Left cardiac atrium (tissue), 4 donors: ENCODE measurements at places on chromosomes 2 and 18.

DNA sequence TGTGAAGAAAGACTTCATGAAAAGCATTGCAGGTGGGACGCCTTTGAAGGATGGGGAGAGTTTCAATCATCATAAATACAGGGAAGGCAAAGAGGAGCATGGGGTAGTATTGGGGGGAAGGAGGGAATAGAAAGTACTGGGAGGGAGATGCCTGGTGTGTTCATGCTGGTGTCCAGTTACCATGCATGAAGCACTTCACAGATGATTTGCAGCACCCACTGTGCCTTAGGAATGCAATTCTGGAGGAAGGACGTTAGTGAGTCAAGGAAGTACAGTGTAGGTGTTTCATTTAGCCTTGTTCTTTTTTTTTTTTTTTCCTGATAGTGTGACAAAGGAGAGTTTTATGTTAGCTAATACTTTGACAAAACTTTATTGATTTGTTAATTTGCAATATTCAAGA is 36.8 kb downstream of the ADAM23 start:
- no peak for DNase-seq

DNA sequence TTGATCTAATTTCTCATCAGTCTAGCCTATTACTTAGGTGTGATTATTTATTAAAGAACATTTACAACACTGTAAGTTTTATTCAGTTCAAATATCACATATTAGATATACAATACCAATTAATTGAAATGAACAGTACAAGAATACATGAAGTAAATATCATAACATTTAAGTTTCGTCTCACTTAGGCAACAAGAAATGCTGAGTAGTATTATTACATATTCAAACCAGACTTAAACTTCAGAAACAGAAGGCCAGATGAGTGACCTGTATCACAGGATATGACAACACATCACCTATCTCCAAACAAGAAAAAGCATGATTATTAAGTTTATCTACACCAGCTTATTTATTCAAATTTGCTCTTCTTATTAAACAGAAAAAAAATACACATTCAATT is 48.9 kb downstream of the LONRF2 start:
- DNase-seq, result no peak

DNA sequence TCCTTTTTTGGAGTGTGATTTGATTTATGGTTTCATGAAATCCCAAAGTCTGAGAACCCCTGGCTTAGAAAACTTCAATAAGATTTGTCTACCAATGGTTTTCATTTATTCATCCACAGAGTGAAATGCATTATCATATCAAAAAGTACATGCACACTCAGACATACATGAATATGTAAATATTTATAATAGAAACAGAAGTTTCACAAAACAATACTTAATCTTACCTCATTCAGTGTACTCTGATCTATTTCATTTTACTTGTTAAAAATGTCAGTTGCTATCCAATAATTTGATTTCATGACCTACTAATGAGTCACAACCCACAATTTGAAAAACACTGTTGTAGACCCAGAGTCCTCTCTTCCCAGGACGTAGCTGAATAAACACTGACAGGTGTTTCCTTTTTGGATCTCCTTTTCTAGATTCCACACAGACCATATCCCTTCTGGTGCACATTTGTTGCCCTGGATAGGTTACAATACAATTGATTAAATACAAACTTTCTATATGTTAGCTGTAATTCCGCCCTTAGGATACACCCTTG is 10.4 kb upstream of the CAVIN2 start:
- DNase-seq, result no peak

DNA sequence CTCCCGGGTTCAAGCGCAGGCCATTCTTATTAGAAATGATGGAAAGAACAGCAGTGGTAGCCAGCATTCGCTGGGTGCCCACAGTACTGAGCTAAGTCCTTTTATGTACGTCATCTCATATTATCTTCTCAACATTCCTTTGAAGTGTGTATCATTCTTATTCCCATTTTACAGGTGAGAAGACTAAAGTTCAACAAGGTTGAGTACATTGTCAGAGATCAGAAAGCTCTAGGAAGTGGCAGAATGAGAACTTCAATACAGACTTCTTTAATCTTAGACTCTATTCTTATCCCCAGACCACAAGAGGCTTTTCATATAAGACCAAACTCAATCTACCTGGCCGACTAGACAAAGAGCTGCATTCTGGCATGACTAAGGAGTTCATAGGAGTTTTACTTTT is 86.7 kb downstream of the NPAS2 start:
- DNase-seq, result no peak

- DNase-seq, result no peak
These were observed 17.3 kb downstream of the SPOPL start for GRCh38 chr2:138518860-138519259.

- DNase-seq, result no peak
These were observed 278.9 kb downstream of the PRKCE start for GRCh38 chr2:45930396-45930792.
